CD4-positive, alpha-beta T cell treated with Interferon alpha-2 for 1 hour (primary cell): ENCODE measurements at places on chromosomes 6 and 20.
A peak's percentile ranks its signal among the peaks of the same experiment; 100 is the strongest.

- no peak for DNase-seq
Observed at GRCh38 chr6:132007474-132008190, 56.5 kb upstream of the CCN2 start.

DNA sequence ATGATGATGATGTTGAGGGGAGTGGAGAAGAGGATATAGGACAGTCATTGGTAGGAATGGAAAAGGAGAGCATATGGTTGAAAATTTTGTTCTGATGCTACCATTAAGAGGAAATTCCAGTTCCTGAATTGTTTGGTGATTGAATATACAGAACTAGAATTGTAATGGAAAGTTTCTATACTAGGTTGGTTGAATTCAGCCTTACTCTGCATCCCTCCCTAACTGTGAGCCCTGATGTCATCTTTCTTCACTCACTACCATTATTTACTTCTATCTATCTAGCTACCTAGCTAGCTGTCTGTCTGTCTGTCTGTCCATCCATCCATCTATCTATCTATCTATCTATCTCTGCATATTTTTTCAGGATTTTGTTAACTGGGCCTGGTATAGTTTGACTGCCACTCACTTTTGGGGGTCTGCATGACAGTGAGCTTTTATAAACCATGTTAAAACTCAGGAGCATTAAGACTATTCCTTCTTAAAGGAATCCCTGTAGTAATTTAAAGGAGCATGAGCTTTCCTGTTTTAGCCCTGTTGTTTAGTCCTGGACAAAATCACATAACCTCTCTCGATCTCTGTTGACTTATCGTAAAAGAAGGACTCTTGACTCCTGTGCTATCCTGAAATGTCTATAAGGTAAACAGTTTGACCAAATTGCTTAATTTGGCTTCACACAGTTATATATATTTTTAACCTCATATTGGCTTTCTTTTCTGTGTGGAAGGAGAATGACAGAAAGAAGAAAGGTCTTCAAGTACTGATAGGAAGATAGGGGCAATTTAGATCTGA, 71.4 kb downstream of the AKAP7 start:
- no peak for DNase-seq

GRCh38 chr20:62146019-62146755, 2.6 kb downstream of the SS18L1 start:
- no peak for DNase-seq

DNA sequence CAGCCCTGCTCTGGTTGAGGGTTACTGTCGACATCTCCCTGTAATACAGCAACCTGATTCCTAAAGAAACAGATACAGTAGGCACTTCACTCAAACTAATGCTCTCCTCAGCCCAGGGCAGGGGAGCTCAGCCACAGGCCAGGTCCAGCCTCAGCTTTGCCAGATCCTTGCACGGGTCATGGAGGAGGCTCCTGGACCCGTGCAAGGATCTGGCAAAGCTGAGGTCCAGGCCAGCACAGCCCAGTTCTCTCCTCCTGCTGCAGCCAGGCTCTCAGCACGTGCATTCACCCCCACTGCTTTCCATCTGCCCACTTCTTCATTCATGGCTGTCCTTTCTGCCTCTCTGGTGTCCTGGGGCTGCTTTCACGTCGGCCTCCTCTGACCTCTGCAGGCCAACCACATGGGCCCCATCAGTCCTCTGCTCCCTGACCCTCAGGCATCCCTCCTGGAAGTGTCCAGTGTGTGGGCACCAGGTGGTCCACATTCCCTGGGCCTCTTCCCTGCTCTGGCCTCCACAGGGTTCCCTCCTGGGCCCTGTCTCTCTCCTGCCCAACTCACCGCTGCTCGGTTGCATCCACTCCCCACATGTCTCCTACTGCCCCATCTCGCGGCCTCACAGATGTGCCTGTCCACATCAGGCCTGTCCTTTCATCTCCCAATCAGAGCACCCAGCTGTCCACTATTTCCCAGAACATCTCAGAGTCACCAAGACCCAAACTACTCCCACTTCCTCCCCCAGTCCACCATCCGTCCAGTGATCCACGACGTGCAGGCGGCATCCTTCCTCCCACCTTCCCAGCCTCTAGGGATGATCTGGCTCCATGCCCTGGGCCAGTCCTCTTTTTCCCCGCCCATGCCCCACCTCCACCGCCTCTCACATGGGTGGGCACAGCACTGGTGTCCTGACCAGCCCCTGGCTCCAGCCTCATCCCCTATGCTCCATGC, 11.8 kb upstream of the CD93 start:
- DNase-seq = no peak

- no peak for DNase-seq
Observed at GRCh38 chr6:143009851-143010250, 50.8 kb upstream of the AIG1 start.

- no peak for DNase-seq
Observed at GRCh38 chr6:48032151-48032550, 78.8 kb downstream of the PTCHD4 start.

GRCh38 chr20:33663161-33664084, 1.3 kb downstream of the C20orf144 start:
- peak; percentile 81 for DNase-seq

- DNase-seq = no peak
Observed at GRCh38 chr6:33926451-33926850, 122.6 kb upstream of the MLN start.

DNA sequence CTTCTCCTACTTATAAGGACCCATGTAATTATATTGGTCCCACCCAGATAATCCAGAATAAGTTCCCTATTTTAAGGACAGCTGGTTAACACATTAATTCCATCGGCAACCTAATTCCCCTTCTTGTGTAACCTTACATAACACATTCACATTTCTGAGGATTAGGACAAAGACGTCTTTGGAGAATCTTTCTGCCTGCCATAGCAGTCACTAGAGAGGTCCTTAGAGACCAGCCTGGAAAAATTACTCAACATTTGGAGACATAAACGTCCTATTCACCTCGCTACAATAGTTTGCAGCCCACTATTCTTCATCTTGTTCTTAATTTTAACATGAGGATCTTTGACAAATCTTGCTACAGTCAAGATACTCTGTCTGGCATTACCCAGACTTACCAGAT, 100.1 kb downstream of the MAFB start:
- DNase-seq = no peak

DNA sequence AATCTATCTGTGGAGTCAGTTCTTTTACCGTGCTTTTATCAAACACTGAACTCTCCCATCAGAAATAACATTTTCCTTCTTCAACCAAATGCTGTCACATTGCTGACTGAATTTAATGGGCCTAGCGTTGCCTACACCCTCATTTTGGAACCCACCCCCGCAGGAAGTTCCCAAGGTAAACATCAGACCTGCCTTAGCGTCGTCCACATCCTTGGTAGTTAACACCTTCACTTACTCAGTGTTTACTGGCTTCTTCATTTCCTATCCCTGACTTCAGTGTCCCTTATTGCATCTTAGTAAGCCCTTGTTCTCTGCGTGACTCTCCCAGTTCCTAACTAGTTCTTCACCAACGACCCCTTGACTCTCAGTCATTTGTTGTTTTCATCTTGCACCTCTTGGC, 491.4 kb upstream of the SOX4 start:
- no peak for DNase-seq

- DNase-seq = no peak
Observed at GRCh38 chr6:90197854-90198496, 98.7 kb downstream of the BACH2 start.

- DNase-seq = no peak
Observed at GRCh38 chr6:63615590-63615989, 20.0 kb upstream of the PHF3 start.

- DNase-seq = no peak
Observed at GRCh38 chr20:63834491-63834880, 3.4 kb upstream of the ZBTB46 start.

GRCh38 chr6:114998492-114998891, 655.7 kb upstream of the HS3ST5 start:
- no peak for DNase-seq

- DNase-seq = no peak
Observed at GRCh38 chr6:22653980-22654610, 84.7 kb downstream of the HDGFL1 start.

GRCh38 chr6:43736211-43736786, 33.7 kb upstream of the VEGFA start:
- DNase-seq = no peak

GRCh38 chr6:33549196-33549595, 30.9 kb downstream of the BAK1 start:
- no peak for DNase-seq

GRCh38 chr20:46979603-46980241, 85.1 kb downstream of the EYA2 start:
- DNase-seq = no peak

GRCh38 chr6:109854541-109855308, 123.4 kb upstream of the GPR6 start:
- DNase-seq = no peak

DNA sequence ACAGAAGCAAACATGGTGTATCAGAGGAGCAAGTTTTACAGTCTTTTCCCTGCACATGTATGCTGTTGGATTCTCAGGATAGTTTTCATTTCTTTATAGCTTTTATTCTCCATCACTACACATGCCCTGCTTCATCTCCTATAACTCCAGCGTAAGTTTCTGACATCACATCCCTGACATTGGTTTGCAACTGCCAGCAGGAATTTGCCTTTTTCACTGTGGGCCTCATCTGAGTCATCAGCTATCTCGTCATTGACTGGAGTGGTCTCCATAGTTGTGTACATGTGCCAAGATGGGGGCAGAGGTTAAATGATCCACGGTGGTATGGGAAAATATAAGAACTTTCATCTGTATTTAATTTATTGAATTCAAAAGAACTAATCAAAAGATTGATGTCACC, 96.7 kb downstream of the SLX4IP start:
- no peak for DNase-seq

GRCh38 chr20:9059931-9060330, 9.0 kb upstream of the PLCB4 start:
- DNase-seq = no peak

GRCh38 chr20:48406498-48406897, 421.3 kb downstream of the PREX1 start:
- DNase-seq = no peak

DNA sequence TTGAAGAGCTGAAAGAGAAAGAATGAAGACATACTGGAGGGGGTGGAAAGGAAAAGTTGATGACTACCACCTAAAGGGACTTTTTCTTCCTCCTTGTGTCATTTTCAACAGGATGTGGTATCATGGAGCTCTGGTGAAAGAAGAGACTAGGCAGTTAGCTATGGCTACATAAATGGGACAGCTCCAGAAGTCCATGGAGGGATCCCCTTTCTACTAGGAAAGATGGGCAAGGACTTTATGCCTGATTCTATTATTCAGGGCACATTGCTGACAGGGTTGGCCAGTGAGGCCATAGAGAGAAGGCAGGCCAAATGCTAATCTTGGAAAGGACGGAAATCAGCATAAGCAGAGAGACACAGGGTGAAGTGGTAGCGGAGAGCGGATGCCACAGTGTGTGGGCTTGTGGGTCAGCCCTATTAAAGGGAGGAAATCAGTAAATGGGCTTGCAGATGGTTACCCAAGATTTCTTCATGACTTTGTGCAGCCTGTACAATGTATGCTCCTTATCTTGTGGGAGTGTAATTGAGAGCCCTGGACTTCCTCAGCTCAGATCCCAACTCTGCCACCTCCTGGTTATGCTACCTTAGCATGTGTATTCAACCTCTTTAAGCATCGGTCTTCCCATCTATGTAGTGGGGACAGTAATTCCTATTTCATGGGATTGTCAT, 77.4 kb upstream of the TMEM170B start:
- DNase-seq = no peak

DNA sequence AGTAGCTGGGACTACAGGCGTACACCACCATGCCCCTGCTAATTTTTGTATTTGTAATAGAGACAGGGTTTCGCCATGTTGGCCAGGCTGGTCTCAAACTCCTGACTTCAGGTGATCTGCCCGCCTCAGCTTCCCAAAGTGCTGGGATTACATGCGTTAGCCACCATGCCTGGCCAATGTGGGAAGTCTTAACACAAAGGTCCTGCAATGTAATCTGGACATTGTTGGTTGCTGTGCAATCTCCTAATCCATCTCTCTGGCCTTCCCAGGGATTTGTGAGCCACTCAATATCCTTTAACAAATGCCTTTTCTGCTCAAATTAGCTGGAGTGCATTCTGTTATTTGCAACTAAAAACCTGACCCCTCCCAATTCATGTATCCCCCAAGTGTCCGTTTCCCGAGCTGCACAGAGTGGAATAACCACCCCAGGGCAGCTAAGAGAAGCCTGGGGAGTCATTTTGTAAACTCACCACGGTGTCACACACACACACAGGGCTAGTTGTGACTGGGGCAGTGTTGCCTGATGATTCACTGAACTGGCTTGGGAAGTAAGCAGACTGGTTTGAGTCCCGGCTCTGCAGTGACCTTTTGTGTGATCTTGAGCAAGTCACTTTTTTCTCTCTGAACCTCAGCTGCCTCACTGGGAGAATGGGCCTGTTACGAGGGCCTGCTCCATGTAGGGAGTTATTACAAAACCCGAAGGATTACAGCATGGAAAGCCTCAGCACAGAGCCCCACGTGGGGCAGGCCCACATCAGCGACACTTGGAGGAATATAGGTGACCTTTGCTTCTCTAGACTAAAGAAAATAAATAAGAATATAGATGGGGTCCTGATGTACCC, 152.3 kb downstream of the ZMYND8 start:
- DNase-seq = no peak

GRCh38 chr6:17580518-17581048, 19.5 kb upstream of the FAM8A1 start:
- DNase-seq = no peak

GRCh38 chr6:139236105-139236504, 55.7 kb downstream of the TXLNB start:
- DNase-seq = no peak

- DNase-seq = no peak
Observed at GRCh38 chr20:63268671-63269439, 3.8 kb upstream of the ARFGAP1 start.

- DNase-seq = peak; percentile 70
Observed at GRCh38 chr6:73610444-73611275, 43.1 kb downstream of the SLC17A5 start.

DNA sequence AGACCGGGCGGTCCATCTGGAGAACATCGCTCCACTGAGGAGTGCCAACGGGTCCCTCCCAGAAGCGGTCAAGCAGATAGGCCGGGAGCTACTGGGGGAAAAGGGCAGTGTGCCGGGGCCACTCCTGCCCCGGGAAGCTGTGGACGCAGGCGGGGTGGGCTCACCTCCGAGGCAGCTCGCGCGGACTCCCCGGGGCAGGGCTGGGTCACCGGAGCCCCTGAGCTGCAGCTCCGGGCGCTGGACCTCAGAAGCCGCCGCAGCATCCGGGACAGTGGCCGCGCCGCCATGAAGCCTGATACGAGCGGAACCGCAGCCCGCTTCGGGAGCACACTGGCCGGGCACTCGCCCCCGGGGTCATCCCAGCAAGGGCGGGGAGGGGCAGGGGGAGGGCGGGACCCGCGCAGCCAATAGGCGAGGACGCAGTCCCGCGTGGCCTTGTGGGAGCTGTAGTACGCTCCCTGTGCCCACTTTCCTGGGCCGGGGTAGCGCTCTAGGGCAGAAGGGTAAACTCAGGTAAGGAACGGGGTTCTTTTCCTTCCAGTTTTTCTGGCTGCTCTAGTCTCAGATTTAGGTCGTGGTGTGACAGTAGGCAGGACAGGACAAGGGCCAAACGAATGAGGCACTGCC, at the start of gene MOCS1:
TSS of gene MOCS1 (minus strand) at position 332 of the 627 bp plus-strand sequence. CDS start at position 287, 45 bp downstream.
- DNase-seq = peak; percentile 28

- DNase-seq = no peak
Observed at GRCh38 chr6:142802124-142802523, 142.9 kb downstream of the HIVEP2 start.
